ENCODE measurements at places on chromosomes 2 and 18.

GRCh38 chr2:12935222-12935621 lies 218.5 kb downstream of the TRIB2 start:
- no peak for DNase-seq

- DNase-seq: no peak
Observed at GRCh38 chr2:190767821-190768220, 112.8 kb upstream of the GLS start.

GRCh38 chr2:239669899-239670460 lies 269.2 kb upstream of the HDAC4 start:
- DNase-seq: no peak

DNA sequence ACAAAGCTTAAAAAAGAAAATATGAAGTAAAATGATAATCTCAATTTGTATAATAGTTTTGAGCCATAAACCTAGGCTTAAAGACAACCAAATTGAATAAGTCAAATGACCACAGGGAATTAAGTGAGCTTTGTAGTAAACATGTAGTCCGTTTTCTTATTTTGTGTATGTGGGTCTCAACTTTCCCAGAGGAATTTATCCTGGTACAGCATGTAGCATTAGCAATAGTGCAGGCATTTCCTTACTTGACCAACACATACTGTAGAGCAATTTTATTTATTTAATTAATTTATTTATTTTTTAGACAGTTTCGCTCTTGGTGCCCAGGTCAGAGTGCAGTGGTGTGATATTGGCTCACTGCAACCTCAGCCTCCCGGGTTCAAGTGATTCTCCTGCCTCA lies 37.5 kb upstream of the MTCL1 start:
- DNase-seq: no peak

DNA sequence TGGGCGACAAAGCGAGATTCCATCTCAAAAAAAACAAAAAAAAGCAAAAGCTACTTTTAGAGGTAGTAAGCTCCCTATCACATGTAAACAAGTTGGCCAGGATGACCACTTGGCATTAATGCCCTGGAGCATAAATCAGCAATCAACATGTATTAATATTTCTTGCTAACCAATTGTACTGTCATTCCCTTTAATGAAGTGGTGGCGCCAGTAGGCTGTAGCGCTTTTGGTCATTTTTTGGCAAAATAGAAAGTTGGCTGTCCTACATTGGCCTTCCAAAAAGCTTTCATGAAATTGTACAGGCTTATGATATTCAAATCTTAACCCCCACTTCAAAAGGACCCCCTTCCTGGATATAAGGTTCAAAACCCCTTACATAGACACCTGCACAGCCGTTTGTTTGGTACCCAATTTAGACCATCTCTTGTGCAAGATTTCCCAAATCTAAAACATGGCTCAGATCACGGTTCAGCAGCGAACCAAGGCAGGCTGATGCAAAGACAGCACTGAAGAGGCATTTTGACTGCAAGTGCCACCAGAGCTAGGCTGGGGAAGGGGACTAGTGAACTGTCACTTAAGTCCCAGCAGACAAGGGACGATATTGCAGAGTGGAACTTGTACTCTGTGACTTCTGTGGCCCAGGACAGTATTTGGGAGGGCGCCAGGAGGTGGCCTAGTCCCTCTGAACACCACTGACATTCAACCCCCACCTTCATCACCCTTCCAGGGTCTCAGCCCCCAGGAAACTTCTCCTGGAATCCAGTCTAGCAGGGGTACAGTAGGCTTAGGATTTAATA lies 31.9 kb downstream of the SMAD7 start:
- no peak for DNase-seq

DNA sequence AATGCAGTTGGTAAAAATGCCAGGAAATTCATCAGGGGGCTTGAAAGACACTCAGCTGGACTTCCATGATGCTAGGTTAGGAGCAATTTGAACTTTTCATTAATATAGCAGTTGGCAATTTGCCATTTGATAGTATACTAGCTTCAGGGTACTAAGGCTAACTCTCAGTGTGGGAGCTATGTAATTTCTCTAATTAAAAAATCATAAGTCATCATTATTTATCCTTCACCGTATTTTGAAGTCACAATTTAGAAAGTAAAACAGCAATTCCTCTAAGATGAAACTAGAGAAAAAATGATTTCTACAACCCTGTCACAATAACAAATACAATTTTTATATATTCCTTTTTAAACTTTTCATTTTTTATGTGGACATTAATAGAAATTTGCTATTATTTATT lies 190.8 kb downstream of the GPD2 start:
- DNase-seq: no peak

- DNase-seq: no peak
Observed at GRCh38 chr18:7259475-7259874, 28.6 kb downstream of the LRRC30 start.

DNA sequence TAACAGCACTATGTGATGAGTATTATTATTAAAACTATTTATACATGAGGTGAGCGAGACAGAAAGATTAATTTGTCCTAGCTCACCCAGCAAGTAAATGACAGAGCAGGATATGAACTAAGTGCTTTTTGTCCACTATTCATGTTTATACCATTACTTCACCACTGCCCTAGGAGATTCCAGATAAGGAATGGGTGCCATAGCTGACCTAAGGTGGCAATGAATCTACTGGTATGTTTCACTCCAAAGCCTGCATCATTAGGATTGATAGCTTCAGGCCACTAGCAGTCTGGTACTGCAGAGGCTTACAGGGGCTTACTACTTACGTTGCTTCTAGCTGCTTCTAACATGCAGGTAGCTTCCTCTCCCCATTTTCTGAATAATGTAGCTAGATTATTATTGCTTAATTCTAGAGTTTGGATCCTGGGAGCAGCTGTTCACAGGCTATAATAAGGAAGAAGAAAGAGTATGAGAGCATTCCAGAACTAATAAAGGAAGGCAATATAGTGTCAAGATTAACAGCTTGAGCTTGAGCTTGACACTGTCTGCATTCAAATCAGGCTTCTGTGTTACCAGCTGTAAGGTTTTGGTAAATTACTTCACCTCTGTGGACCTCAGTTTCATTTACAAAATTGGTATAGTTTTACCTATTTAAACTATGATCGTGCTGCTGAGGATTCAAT lies 153.7 kb downstream of the GALNT3 start:
- no peak for DNase-seq

DNA sequence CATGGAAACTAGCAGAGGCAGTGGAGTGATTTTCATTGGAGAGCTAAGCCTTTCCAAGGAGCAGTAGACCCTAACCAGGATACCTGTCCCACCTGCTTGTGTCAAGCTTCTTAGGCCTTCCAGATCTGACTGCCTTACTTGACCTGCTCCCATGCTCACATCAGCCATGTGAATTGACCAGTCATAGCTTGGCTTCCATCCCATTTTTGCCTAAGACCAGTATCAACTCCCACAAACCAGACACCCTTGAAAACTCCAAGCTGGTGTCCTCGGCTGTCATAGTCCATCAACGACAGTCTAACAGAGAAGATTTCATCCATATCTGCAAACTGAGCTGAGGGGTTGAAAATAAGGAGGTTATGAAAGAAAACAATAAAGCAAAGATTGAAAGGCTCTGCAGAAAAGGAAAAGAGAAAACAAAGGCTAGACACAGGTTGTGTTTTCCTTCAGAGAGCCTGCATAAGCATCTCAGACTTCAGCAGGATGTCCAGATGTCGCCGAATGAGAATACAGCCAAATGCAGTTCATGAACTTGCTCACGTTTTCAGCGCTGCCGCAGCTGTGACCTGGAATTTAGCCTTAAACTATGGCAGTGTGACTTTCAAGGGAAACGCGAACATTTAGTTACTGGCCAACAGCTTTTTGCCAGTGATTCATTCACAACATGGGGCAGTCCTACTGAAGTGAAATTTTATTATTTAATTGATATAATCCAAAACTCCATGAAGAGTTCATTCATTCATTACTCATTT lies 868.1 kb upstream of the ID2 start:
- DNase-seq: no peak
